Myocyte (in vitro differentiated cells): ENCODE measurements at places on chromosomes 16 and 17.

DNA sequence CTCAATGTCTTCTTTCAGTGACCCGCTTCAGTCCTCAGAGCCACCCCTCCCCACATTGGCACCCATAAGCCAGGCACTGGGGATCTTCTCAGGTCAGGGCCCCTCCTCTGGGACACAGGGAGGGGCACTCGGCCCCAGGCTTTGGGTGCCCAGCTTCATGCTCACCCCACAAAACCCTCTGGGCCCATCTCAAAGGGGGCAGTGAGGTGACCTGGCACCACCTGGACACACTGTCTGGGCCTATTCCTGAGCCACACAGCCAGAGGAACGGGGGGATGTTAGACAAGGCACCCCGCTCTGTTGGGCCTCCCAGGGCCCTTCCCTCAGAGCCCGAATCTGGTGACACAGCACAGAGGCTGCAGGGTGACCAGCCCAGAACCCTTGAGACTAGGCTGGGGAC is 36.1 kb downstream of the TNFRSF13B start:
- DNase-seq = no peak

GRCh38 chr17:42566215-42566882 is 551 bp upstream of the MLX start:
- peak; percentile 35 for DNase-seq

GRCh38 chr17:21510686-21511362 is 134.7 kb downstream of the KCNJ12 start:
- DNase-seq = no peak

DNA sequence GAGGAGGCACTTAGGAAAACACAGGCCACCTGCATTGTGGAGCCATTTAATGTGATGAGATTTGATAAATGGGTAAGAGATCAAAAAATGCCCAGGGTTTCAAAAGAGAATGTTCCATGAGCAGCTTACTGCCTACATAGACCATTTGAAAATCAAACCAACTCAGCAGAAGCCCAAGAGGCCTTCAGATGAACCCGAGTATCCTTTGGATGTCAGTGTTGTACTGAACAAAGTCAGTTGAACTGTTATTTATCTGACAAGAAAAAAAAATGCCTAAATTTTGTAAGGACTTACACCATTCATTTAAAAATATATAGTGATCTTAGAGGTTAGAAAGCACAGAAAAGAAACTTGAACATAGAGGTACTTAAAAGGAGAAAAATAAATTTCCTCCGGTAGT is 381.7 kb downstream of the ZFHX3 start:
- no peak for DNase-seq

DNA sequence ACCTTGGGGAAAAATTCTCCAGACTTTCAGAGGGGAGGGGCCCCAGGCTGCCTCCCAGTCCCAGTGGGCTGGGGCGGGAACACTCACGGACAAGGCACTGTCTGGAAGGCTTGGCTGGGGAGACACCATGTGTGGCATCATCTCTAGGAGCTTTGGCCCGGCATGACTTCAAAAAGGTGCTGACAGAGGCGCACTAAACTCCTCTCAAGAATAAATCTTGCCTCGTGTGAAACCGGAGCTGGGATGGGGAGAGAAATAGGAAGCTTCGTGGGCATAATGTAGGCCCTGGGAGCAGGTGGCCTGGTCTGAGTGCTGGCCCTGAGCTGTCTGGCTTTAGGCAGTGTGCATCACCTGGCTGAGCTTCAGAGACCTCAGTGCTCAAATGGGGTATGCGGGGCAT is 5.7 kb downstream of the WSCD1 start:
- peak; percentile 87 for DNase-seq

GRCh38 chr16:80202831-80203413 is 337.9 kb upstream of the DYNLRB2 start:
- no peak for DNase-seq

GRCh38 chr17:44967026-44967906 is 837 bp downstream of the C1QL1 start:
- no peak for DNase-seq

DNA sequence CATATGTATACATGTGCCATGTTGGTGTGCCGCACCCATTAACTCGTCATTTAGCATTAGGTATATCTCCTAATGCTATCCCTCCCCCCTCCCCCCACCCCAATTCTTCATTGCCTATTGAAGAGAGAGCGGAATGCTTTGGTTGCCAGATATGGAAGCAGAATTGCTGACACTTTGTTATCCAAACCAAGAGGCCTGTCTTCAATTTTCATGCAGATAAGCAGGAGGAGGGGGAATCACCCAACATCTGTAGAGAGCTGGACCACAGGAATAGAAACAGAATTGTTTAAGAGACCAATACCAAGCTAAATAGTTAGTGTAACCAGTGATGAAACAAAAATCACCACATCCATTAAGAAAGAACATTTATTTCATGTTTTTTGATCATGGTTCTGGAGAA is 7.1 kb downstream of the ASPA start:
- DNase-seq = no peak

- DNase-seq = peak; percentile 81
These were observed at the start of gene CDH11 for GRCh38 chr16:65121870-65122723. TSS of gene CDH11 (minus strand) at chr16:65122063. CDS start at chr16:65004869, 117,194 bp downstream.

GRCh38 chr17:8142158-8142886 is 9.9 kb downstream of the PER1 start:
- no peak for DNase-seq

- DNase-seq = no peak
These were observed 7.5 kb downstream of the BTBD17 start for GRCh38 chr17:74354123-74354522.

- DNase-seq = no peak
These were observed 19.1 kb upstream of the KPNB1 start for GRCh38 chr17:47630614-47631013.

- no peak for DNase-seq
These were observed 114.5 kb downstream of the SMG6 start for GRCh38 chr17:2188971-2189630.

DNA sequence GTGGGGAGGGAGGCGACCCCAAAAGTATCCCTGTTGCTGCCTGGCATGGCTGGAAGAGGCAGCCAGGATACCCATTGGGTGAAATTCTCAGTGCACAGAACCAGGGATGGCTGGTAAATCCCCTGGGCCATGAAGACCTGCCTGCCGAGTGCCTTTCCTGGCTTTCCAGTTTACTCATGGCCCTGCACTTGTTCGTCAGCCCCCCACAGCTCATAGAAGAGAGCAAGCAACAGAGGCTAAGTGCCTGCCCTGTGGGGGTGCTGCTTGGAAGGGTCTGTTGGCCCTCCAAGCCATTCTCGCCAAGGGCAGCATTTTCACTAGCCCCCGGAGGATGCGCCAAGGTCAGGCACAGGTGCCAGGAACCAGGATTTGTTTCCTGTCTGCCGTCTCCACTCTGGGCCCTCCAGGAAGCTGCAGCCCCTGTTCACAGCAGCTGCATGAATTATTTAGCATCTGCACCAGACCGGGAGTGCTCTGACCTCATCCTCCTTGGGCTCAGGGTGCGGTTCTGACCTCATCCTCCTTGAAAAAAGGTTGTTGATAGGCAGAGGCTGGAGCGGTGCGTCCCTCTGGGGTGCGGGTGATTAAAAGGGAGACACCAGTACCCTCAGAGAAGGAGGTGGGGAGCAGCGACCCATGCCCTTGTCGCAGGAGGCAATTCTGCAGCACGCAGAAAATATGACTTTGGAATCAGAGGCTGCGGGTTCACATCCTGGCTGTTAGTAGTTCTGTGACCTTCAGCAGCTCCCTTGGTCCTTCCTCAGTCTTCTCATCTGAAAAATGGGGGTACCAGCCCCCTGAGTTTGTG is 14.2 kb upstream of the CD300A start:
- peak; percentile 21 for DNase-seq

DNA sequence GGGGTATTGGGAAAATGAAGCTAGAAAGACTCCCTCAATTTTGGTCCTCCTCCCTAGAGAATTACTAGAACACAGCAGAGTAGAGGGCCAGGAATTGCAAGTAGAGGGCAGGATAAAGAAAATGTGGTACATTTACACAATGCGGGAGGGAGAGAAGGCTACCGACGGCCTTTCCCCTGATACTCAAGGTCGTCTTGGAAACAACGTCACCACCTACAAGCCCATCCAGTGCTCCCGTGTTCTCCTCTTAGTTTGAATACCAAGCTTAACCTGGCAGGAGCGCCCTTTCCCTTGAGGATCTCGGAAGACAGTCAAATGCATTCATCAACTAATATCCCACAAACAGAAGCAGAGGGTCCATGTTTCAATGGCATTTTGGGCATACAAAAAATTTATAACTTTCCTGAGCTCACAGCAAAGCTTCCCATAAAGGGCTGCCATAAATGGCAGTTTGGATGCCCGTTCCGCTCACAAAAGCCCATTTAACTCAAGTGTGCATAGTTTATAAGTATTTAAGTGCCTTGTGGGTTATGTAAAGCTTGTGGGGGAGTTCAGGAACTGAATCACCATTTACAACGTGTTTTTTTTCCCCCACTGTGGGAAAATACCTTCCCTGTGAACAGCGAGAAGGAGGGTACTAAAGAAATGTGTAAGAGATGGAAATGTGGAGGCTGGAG is 414.6 kb downstream of the SLC39A11 start:
- no peak for DNase-seq

- DNase-seq = no peak
These were observed 161.0 kb downstream of the C16orf95 start for GRCh38 chr16:87156195-87156594.

GRCh38 chr17:82149401-82150099 is 51.5 kb upstream of the FASN start:
- DNase-seq = no peak

- DNase-seq = peak; percentile 59
These were observed 30.1 kb upstream of the TNFRSF13B start for GRCh38 chr17:17001874-17002520.

- DNase-seq = no peak
These were observed 26.2 kb downstream of the CHD9 start for GRCh38 chr16:53081032-53081424.

DNA sequence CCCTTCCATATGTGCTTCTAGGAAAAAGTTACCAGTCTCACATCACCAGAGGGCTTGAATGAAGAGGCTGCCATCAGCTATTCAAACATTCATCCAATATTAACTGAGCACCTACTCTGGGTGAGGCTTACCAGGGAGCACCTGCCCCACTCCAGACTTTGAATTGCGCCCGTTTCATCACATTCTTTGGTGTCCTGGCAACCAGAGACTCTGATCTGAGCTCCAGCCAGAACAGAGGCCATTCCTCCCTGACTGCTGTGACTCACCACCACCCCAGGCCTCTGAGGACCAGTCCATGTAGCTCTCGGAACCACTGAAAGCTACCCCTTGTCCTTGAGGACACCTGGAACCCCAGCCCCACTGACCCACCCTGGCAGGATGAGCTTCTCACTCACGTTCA is at the start of gene C16orf96:
C16orf96 (plus strand) TSS at position 229 of the 400 bp plus-strand sequence; CDS start at position 379, 150 bp downstream.
- DNase-seq = no peak

GRCh38 chr17:50257676-50258224 is 16.5 kb upstream of the TMEM92 start:
- DNase-seq = no peak

DNA sequence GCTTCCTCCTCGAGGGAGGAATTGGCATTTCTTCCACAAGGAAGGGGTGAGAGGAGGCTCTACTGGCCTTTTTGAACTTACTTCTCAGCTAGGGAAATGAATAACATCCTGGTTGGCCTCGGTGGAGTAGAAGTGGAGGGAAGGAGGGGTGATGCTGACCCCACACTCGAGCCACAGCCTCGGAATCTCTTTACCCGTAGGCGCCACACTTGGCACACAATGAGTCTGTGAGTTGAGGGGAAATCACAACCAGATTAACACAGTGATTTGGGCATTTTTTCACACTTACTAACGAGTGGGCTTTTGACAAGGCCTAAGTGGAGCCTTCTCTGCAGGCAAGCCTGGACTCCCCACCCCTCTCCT is 47.3 kb upstream of the TBX2 start:
- no peak for DNase-seq

DNA sequence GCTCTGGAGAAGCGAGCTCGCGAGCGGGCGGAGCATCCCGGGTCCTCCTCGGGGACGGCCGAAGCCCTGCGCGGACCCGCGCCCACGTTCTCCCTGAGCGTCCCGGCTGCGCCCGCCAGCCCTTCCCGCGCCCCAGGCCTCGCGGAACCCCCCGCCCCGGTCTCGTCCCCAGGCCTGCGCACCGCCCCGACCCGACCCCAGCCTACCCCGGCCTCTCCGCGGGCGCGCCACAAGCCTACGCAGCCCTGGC is 159 bp downstream of the USP36 start:
- no peak for DNase-seq

DNA sequence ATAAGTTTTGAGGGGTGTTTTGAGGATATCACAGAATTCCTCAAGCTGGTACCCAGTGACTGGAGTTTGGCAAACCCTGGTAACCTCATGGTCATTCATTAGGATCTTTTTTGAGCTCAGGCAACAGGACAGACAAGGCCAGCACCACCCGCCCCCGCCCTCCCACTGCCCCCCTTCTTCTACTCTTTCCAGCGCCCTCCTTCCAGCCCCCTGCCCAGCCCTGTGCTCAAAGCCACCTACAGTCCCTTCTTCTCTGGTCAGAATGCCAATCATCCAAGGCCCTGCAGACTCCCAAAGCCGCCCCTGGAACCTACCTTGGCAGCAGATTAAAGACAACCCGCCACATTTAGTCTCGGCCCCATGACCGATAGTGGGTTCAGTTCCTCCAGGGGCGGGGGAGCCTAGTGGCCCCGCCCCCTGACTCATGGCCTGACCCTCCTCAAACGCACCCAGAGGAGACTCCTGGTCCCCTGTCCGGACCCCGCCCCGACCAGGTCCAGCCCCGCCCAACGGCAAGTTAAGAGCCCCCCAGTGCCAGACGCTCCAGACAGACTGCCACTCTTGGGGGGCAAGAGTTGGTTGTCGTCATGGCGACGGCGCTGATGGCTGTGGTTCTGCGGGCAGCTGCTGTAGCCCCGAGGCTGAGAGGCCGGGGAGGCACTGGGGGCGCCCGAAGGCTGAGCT is at the start of gene NAGS:
NAGS (plus strand) TSS at position 546 of the 684 bp plus-strand sequence; CDS start at position 588, 42 bp downstream.
- DNase-seq = no peak

- no peak for DNase-seq
These were observed 385.4 kb upstream of the CDH5 start for GRCh38 chr16:65981057-65981456.

DNA sequence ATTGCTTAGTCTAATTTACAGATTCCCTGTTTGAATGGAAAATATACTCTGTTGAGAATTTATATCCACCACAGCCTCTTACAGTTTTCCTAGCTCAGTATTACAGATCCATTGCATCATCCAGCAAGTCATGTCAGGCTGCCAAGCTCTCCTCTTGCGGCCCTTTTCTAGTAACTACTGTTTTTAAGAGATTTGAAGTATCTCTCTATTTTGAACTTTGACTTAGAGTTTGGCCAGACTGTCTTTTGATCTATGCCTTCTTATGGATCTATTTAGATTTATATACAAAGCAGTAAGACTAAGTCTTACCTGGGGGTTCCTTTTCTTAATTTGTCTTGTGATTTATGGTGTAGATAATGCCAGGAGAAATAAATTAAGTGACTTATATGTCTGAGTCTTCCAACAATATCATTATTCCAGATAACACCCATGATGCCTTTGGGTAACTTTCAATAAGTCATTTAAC is 53.1 kb upstream of the ABCC11 start:
- peak; percentile 21 for DNase-seq

DNA sequence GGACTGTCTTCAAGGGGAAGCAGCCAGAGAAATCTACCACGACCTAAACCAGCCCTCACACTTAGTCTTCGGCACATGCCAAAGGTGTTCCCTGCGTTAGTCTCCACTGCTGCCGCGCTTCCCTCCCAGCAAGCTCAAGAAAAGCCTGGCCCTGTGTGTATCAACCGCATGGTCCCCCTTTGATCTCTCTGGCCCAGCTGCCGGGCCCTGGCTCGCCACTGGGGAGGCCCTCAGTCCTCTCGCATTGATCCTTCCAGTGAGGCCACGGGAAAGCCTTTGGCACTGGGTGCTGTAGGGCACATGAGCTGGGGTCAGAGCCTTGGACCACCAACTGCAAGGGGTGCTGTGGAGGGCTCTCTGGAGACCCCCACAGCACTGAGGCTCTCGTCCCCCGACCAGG is 29.6 kb upstream of the KLHDC4 start:
- DNase-seq = no peak

GRCh38 chr17:38897671-38898290 is 27.6 kb upstream of the LASP1NB start:
- no peak for DNase-seq
